ENCODE measurements at places on chromosomes 6 and 20.

GRCh38 chr6:20702366-20702765, 168.1 kb downstream of the CDKAL1 start:
- DNase-seq = no peak

GRCh38 chr20:60268491-60268890, 310.3 kb downstream of the CDH26 start:
- no peak for DNase-seq

GRCh38 chr20:4720977-4721349, 746 bp upstream of the PRND start:
- DNase-seq = no peak

- DNase-seq = peak; percentile 80
Measured at GRCh38 chr20:44036441-44036840, 121.8 kb downstream of the TOX2 start.

DNA sequence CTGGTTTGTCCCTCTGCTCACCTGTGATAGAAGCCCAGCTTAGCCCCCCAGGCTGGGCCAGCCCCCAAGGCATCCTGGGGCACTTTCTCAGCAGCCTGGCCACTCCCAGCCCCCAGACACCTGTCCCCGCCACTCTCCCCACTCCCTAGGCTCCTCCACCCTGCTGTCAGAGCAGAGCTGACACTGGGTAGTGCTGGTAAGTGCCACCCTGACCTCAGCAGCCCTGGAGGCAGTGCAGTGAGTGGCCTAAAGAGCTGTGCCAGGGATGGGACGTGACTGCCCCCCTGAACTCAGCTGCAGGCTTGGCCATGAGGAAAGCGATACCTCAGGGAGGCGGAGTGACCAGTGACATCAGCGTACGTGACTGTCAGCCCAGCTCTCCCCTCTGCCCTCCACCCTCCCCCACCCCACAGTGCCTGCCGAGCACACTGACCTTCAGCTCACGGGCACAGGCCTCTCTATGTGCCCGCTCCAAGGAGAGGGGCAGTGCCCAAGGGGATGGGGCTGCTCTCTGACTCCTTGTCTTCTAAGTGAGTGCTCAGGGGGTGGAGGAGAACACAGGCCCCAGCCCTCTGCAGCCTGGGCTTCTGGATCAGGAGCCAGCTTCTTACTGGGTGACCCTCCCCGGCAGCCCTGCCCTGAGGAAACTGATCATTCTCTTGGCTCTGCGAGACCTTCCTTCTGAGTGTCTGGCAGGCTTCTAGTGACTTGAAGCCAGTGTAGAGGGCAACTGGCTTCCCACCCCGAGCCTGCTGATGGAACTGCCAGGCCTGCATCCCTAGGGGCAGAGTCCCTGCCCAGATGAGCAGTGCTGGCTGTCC, 172.7 kb downstream of the MRPL14 start:
- DNase-seq = no peak

DNA sequence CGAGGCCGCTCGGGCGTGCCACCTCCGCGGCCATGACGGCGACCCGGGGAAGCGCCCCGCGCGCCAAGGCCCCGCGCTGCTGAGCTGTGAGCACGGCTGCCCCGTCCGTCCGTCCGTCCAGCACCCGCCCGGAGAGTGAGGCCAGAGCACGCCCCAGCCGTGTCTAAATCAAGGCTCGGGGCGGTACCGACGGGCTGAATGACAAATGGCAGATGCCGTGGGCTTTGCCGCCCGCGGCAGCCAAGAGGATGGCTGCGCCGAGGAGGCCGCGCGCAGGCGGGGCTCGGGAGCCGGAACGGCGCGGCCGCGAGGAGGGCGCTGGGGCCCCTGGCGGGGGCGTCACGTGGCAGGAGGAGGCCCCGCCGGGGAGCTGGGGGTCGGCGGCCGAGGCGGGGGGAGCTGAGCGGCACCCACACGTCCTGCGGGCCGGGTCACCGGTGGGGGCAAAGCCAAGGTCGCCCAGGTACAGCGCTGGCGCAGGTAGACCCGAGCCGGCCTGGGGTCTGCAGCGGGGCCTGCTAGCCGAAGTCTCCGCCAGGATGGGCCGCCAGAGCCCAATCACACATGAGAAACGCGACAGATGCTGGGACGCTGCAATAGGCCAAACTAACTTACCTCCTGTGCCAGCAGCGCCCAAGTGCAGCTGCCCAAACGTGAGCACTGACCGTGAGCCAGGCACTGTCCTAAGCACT, at the start of gene PLAGL1:
PLAGL1 (minus strand) TSS at position 140 of the 692 bp plus-strand sequence. CDS start 60,123 bp downstream, outside the sequence.
- DNase-seq = peak; percentile 13

GRCh38 chr20:5486377-5487054, 169.8 kb upstream of the PROKR2 start:
- no peak for DNase-seq

DNA sequence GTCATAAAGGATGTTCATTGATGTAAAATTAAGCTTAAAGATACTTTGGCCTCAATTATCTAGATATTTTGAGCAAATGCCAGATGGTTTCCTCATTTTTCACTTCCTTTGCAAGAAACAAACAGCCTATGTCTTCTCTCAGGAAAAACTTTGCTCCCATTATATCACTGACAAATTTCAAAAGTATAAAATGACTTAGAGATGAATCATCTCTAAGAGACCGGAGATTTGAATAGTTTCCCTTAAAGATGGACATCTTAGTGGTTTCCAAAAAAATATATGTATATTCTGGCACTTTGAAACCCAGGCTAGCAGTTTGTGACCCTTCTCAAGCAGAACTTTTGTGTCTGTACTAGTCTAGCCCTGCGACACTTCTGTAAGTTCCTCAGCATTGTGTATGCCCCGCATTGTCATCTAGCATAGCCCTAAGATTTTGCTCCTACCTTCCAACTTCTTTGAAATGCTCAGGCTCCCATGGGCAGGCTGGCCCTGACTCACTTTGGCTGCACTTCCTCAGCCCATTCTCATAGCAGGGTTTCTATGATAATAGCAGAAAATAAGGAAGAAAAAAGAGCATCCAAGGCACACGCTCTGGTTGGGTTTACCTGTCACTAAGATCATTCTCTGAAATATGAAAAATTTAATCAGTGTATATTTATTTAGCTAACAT, 25.7 kb upstream of the POU3F2 start:
- DNase-seq = no peak

DNA sequence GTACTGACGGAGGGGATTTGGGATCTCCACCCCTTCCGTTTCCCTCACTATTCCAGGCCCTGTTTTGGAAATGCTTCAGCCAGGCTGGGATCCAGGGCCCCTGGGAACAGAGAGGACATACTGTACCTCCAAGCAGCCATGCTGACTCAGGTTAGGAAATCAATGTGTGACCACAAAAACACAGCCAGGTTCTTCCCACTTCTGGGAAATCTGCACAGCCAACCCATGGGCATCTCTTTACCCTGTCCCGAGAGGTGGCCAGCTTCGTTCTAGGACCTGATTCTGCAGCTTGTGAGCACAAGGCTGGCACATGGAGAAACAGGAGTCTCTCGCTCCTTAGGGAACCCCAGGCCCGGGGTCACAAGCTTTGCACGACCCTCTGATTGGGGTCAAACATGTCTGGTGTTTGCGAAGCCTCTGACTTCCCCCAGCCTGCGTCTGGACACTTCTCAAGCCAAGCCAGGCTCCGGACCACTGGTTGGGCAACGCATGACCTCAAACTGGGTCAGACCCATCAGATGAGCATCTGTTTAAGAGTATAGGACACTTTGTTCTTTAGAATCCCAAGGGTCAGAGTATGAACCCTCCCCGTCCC, 8.3 kb upstream of the TTPAL start:
- no peak for DNase-seq

Data from NCI-H1105 treated with DMSO at 0.1 percent for 48 hours (cell line).